ENCODE measurements at places on chromosomes 7 and 10.

GRCh38 chr10:35552650-35553342, 52.3 kb upstream of the GJD4 start:
- DNase-seq, result no peak

DNA sequence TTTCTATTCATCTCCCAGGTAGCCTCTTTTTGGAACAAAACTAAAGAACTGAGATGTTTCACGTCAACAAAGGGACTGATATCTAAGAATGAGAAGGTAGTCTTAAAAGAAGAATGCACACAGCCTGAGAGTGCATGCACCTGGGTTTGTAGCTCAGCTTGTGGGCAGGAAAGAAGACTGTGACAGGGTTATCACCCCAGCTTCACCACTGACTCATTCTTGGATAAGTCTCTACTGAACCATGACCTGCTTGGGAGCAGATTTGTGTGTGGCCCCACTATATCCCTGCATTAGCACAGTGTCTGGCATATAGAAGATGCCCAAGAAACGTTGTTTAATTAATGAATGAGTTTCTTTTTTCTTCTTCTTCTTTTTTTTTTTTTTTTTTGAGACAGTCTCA, 187.5 kb downstream of the GPAM start:
- DNase-seq, result no peak

GRCh38 chr7:39838326-39838725, 111.7 kb upstream of the CDK13 start:
- DNase-seq, result peak; percentile 20

GRCh38 chr10:90571481-90572258, 286.2 kb downstream of the HTR7 start:
- DNase-seq, result no peak

- DNase-seq, result peak; percentile 69
These were observed 63.3 kb downstream of the IMMP2L start for GRCh38 chr7:111499027-111499426.

GRCh38 chr7:108124820-108125219, 5.3 kb downstream of the LAMB4 start:
- DNase-seq, result peak; percentile 10

- DNase-seq, result no peak
These were observed 355.4 kb downstream of the CRPPA start for GRCh38 chr7:16065939-16066338.

DNA sequence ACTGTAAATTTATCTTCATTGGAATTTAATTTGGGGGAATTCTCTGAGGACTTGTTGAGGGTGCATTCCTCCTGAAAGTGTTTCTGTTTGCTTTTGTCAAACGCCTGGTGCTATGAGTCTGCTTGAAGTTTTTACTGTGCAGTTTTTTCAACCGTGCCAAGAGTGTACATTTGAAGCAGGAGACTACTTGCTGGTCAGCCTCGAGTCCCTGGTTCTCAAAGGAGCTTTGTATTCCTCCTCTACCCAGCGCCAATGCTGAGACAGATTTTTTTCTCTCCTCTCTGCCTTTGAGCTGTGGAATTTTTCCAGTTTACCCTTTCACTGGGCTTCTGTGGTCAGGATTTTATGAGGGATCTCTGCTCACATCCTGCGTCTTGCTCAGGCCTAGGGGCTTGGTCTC, 62.1 kb downstream of the NPY start:
- no peak for DNase-seq

DNA sequence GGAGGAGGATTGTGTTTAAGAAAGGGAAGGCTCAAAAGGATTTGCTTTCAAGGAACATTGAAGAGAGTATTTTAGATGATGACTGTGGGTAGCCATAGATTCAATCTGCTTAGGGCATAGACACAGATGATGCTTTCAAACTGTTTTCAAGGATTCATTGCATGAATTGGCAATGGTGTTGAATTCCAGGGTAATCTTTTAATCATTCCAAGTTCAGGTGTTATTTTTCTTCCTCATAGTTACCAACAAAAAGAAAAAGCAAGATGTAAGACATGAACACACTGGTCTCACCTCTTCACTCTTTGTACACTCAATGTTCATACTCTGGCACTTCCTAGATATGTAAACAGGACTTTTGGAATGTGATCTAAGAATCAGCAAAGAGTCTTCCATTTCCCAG, 167.0 kb upstream of the RHOBTB1 start:
- DNase-seq, result no peak

DNA sequence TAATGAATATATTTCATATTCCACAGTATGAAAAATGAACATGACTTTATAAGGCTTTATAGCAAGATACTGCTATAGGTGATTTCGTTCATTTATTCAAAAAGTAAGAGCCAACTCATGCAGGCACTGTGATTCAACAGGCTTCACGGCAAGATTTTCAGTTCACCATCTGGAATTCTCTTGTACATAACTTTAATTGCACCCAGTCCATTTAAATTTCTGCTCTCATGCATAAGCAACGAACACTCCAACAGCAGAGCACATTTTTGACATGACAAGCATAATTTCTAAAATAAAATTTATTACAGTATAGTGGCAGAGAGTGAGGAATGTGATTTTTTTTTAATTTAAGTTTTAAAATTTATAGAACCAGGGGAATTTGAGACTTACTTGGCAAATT, 436.1 kb downstream of the PHTF2 start:
- DNase-seq, result peak; percentile 50

All from EH (cell line).